Mesenchymal stem cell (in vitro differentiated cells and primary cell): ENCODE measurements at places on chromosomes 16 and 17.

DNA sequence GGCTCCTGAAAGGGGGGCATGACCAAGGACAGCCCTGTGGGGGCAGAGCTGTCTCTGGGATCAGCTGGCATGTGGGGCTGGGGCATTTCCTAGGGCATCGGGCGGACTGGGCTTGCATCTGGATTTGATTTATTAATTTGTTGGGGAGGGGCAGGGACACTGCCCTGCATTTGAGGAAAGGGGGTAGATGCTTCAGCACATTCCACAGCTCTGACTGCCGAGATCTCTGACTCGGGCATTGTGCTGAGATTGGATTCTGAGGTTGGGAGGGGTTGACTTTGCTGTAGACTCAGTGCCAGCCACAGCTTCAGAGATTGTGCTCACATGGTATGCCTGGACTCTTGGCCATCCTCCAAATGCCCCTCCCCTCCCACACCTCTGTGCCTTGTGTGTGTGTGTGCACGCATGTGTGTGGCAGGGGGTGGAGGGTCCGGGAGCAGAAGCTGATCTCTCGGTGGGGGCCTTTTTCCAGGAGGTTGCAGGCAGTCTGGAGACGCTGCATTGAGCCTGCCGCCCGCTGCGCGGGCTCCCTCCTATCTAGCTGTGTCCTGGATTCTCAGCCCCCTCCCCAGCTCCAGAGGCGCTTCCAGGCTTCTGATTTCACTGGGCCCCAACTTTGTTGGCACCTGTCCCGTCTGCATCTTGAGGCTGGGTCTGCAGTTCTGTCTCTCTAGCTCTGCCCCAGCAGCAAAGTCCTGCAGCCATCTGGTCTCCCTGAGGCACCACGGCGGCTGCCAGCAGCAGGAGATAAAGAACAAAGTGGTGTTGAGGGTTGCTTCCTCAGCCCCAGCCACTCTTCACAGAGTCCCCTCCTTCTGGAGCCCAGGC lies 14.9 kb downstream of the IGFBP4 start:
- DNase-seq: no peak

GRCh38 chr17:8188263-8188839 lies 1.6 kb downstream of the BORCS6 start:
- no peak for DNase-seq

- DNase-seq: no peak
These were observed 41.5 kb downstream of the ZFPM1 start for GRCh38 chr16:88494335-88495154.

DNA sequence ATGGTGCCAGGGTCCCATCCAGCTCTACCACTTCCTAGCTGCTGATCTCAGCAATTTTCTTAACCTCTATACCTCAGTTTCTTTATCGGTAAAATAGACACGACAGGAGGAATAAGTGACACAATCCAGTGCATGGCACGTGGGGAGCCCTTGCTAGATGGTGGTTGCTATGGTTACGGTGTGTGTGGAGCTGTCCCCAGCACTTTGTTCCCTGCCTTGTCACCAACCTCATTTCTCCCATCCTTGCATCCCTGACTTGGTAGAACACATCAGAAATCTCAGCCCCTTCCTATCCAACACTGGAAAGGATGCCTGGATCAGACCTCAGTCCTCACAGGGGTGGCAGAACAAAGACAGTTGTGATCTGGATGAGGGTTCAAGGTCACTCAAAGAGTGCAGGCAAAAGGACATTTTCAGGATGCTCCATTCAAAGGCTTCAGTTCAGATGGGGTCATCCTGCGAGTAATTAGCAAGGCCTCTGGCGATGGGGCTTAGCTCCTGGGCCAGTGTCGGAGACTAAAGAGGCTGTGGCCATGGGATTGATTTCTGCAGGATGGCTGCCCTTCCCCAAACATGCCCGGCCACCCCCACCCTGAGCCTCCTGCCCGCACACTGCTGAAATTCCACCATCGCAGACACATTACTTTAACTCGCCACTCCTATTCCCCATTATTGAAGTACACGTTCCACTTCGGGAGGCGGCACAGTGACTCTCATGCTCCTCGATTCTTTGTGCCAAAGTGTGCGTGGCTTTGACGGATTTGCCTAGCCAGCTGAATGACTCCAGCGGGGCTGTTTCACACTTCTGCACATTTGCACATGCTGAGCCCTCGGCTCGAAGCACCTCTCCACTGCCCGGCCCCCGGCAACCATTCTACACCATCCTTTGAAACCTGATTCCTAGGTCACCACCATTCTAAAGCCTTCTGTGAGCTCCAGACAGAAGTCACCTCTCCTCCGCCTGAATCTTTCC lies 40.3 kb downstream of the WNT3 start:
- DNase-seq: peak; percentile 27

- DNase-seq: no peak
These were observed 3.3 kb downstream of the MAP2K6 start for GRCh38 chr17:69417545-69418483.

DNA sequence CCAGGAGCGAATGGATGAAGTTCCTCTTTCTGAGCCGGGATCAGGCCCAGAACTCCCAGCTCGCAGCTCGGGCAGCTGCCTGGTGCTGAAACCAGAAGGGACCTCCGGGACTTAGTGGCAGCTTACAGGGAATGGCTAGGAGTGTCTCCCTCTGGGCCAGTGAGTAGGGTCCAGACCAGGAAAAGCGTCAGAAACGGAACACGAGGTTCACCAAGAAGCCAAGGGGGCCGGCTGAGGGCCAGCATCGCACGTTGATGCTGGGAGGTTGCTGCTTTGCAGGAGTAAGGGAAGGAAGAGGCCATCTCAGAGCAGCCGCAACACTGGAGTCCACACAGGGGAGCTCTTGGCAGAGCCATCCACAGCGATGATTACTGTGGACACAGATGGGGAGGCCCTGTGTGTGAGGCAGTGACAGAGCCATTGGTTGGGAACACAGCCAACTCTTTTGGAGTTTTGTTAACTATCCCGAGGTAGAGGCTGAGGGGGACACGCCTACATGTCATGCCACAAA lies 74.0 kb upstream of the CREBBP start:
- no peak for DNase-seq

DNA sequence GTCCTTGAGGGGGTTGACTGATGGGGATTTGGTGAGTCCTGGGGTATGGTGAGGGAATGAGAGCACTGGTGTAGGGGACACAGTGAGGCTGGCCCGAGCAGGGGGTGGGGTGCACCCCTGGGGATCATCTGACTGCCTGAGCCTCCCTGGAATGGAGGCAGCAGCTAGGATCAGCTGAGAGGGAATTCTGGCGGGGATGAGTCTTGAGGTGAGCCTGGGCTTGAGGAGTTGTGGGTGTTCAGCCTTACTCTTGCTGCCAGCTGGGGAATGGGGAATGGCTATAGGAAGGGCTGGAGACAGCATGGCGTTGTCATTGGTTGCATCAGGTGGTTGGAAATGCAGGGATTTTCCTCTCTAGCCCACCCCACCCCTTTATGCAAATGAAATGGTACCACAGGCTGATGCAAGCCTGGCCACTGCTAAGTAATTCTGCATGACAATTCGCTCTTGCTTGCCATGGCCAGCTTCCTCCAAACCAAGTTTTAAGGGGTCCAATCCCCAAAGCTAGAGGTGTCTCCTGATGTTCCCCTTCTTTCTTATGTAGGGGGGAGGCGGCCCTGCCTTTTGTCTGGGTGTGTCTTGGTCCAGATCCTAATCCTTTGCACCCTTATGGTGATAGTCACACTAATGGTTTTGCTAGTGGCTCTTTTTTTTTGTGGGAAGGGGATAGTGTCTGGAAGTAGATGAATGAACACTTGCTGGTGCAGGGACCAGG lies 7.5 kb downstream of the NFE2L1 start:
- DNase-seq: peak; percentile 92
